ENCODE measurements at places on chromosomes 7 and 10.

DNA sequence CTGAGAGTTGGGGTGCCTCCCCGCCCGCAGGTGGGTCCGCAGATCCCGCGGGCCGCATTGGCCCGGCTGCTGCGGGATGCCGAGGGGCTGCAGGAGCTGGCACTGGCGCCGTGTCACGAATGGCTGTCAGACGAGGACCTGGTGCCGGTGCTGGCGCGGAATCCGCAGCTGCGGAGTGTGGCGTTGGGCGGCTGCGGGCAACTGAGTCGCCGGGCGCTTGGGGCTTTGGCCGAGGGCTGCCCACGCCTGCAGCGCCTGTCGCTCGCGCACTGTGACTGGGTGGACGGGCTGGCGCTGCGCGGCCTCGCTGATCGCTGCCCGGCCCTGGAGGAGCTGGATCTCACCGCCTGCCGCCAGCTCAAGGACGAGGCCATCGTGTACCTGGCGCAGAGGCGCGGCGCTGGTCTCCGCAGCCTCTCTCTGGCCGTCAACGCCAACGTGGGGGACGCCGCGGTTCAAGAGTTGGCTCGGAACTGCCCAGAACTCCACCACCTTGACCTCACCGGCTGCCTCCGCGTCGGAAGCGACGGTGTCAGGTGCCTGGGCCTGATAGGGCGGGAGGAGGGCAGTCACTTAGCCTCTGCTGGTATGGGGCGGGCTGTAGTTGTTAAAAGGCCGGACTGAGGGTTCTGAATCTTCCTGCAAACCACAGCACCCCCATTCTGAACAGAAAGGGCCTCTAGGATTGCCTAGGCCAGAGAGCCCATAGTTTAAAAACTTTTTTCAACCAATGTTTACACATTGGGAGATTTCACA, 1.3 kb downstream of the FBXL15 start:
- DNase-seq, result no peak

DNA sequence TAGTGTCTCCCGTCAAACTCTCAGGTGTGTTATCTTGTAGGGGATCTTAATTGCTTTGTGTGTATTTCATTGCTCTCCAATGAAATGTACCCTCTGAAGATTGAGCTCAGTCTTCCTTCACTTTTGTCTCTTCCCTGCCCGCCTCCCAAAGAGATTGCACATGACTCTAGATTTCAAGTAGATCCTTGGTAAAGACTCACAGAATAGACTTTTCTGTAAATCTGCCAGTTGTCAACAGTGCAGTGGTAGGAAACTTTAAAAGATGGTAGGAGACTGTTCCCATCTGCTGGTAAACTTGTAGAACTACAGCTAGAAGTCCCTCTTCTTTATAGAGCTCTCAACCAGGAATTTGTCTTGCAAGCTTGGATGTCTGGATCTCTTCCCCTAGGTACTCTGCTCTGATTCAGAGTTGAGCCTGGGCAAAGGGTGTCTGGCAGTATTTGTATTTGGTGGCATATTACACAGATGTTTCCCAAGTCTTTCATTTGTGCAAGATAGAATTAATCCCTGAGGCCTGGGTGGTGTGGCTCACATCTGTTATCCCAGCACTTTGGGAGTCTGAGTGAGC, 9.6 kb downstream of the CCL26 start:
- no peak for DNase-seq

DNA sequence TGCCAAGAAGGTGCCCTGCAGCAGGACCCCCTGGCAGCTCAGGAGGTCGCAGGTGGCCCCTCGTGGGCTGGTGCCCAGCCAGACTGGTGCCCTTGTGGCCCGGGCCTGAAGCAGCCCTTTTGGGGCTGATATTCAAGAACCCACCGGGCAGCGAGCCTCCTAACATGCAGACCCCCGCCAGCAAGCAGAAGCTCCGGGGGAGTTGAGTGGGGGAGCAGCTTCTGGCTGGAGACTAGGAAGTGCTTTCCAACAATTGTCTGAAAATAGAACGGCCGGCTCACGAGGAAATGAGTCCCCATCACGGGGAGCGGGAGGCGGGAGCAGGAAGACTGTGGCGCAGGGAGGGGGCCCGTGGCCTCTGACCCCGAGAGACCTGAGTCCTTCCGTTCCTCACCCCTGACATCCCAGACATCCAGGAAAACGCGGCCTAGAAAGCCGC, 9.5 kb upstream of the INTS1 start:
- no peak for DNase-seq

- no peak for DNase-seq
Measured at GRCh38 chr7:142313528-142313927, 55.7 kb upstream of the PRSS58 start.

DNA sequence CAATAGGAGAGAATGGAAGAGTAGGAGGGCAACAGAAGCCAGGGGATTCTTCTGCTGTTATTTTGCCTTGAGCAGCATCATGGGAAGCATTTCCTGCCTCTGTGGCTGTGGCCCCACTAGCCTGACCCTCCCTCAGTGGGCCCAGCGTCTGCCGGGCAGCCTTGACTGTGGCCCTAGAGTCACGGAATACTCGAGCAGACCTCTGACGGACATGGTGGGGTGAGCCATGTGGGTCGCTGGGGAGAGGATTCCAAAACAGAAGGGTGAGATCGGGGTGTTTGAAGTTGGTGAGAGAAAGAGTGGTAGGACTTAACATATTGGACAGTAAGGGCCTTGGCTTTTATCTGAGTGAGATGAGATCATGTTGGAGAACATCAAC, 8.3 kb upstream of the PRKAG2 start:
- no peak for DNase-seq

DNA sequence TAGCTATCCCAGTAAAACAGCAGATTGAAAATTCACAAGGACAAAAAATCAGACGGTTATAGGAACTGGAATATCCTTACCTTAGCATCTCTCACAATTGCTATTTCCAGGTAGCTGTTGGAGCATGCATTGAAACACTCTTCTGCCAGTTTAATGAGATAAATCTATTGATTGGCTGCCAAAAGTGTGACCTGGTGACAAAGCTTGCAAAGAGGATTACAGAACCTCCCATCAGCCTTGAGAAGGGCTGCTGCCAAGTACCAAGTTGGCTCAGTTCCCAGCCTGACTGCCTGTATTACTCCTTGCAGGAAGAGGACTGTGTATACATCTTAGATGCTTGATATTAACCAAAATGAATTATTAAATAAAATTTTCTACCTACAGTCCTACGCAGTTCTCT, 5.1 kb downstream of the PRLHR start:
- no peak for DNase-seq

- DNase-seq, result peak; percentile 38
Measured at GRCh38 chr7:106793015-106793975, 71.8 kb upstream of the PIK3CG start.

DNA sequence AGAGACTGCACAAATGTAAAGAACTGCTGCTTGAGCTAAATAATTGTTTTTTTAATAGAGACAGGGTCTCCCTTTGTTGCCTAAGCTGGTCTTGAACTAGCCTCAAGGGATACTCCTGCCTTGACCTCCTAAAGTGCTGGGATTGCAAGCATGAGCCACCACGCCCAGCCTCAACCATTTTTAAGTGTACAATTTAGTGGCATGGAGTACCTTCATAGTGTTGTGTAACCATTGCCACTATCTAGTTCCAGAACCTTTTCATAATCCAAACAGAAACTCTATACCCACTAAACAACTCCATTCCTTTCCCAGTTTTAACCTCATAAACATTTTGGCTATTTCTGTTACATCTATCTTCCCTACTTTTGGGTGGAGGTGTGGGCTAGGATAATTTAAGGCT, 6.7 kb downstream of the EIF4H start:
- DNase-seq, result no peak

DNA sequence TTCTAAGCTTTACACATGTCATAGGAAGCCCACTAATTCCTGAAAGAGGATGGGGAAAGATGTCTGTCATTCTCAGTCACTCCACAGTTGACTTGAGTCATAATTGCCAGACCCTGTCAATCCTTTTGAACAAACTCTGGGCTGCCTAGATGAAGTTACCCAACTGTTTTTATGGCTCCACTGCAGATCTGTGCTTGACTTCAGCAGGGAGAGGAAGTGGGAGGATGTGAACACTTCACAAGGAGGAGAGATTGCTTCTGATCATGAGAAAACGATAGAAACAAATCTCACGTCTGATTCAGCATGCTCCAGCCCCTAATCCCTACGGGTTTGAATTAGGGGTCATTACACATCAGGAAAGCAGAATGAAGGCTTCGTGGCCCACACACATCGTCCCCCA, 596.6 kb upstream of the CELF2 start:
- no peak for DNase-seq

- no peak for DNase-seq
Measured at GRCh38 chr7:83347945-83348444, 185.3 kb upstream of the PCLO start.

- no peak for DNase-seq
Measured at GRCh38 chr7:92708111-92709042, 118.2 kb upstream of the FAM133B start.

GRCh38 chr7:147478796-147479195, 1111.8 kb upstream of the C7orf33 start:
- no peak for DNase-seq

DNA sequence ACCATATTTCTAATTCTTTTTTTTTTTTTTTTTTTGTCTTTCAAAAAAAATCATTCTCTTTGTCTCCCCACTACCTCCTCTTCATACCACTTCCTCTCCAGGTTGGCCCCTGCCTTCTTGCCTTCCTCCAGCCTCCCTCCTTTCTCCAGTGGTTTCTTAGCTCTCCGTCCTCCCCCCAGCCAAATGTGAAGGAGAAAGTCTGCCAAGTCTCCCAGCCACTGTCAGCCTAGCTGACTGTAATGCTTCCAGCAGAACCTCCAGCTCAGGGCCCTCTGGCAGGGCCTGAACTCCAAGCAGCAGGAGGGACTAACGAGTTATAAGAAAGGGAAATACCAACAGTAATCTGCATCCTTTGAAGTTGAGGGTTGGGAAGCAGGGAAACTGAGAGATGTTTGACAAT, 35.5 kb upstream of the BICC1 start:
- DNase-seq, result no peak

DNA sequence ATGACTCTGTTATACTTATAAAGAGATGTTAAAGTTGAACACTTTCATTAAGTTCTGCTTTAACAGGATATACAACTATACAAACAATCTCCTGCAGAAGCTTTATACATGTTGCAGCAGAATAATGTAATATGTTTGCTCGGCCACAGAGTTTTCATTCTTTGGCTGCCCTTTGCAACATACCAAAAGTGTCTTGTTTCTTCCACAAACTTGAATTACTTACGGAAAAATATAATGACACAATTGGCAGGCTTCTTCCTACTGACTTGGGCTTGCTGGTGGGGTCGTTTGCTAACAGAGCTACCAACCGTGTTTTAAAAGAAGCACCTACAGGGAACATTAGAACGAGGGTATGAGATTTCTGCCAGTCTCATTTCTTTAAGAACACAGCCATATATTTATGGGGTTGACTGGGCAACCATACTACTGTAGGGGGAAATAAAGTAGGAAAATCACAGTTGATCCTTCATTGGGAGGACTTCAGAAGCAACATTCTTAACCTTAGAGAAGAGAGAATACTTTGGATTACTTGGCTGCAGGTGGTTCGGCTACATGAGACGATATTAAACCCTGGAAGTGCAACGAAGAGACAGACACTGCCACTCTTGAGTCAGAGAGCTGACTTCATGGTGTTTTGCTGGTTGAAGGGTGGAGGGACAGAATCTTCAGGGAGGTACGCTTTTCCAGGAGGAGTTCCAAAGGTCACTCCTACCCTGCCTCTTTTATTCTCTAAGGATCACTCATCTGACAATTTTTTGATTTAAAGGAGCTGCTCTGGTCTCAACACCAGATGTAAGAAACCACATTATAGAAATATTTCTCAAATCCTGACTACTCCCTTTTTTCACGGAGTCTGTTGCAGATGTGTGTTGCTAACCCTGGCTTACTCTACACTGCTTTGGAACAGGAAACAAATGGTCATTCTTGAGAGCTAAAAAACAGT, 123.9 kb downstream of the SEMA3C start:
- no peak for DNase-seq

- no peak for DNase-seq
Measured at GRCh38 chr7:155986497-155987160, 174.4 kb upstream of the SHH start.

DNA sequence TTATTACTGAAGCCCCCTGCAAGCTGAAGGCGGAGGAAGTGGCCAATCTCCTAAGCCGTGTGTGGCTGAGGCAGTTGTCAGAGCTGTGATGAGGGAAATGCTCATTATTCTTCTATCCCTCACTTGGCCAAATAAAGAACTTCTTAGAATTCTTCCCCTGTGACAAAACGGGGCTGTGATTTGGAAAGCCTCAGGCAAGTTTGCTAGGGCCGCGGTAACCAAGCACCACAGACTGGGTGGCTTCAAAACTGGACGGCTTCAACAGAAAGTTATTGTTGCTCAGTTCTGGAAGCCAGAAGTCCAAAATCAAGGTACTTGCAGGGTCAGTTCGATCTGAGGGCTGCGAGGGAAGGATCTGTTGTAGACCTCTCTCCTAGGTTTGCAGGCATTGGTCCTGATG, 72.3 kb upstream of the STEAP1B start:
- no peak for DNase-seq

- DNase-seq, result no peak
Measured at GRCh38 chr10:90930070-90930837, 9.4 kb upstream of the ANKRD1 start.

GRCh38 chr10:5896208-5897052, 6.4 kb downstream of the FBH1 start:
- no peak for DNase-seq

- no peak for DNase-seq
Measured at GRCh38 chr7:28920424-28920823, 37.7 kb downstream of the TRIL start.

- DNase-seq, result no peak
Measured at GRCh38 chr10:12910835-12911234, 90.7 kb downstream of the CCDC3 start.

GRCh38 chr10:62805231-62806099, 945 bp downstream of the ADO start:
- DNase-seq, result no peak

DNA sequence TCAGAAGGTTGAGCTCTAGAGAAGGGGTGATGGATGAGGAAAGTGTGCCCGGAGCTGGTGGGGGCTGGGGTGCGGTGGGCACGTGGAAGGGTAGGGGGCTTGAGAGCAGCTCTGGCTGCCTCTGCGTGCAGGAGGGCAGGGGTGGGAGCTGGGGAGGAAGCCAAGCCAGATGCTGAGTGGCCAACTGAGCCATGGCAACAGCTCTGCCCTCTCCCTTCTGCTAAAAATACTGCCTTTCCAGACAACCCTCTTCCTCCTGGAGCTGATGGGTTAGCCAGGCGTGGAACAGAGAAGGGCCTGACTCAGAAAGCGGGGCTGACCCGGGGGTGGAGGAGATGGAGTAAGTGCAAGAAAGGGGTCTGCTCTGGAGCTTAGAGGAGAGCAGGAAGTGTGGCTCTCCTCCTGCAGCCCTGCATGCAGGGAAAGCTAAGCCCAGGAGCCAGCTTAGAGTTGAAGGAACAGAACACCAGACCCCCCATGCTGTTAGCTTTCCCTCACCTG, 114.6 kb upstream of the AGK start:
- no peak for DNase-seq

DNA sequence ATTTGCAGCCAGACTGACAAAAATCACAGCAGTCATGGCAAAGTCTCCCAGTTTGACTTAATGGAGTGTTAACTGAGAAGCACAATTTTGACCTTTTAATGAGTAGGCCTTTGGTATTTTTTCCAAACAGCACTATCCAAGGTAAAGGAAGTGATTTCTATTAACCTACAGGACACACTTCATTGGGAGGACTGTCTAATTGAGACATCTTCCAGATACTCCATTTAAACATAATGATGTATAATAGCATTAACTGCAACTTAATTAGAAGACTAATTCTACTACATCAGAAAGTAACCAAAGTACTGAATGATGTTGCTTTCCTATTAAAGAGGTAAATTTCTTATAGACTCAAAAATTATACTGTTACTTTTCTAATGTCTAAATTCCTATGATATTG, 61.1 kb downstream of the TWIST1 start:
- no peak for DNase-seq

- DNase-seq, result no peak
Measured at GRCh38 chr10:114458955-114459354, 54.7 kb upstream of the AFAP1L2 start.
